ENCODE measurements at places on chromosomes 11 and 22. TPM values are rescaled to one million over a fixed set of nuclear protein-coding genes. Genes with fewer than 3 reads are reported as not detected.

Gene GSTP1
- total RNA-seq, result 743 TPM

Gene SEC14L6
- total RNA-seq, result not detected

GRCh38 chr11:46492532-46492931 is 101.0 kb upstream of the CHRM4 start:
- no peak for DNase-seq

DNA sequence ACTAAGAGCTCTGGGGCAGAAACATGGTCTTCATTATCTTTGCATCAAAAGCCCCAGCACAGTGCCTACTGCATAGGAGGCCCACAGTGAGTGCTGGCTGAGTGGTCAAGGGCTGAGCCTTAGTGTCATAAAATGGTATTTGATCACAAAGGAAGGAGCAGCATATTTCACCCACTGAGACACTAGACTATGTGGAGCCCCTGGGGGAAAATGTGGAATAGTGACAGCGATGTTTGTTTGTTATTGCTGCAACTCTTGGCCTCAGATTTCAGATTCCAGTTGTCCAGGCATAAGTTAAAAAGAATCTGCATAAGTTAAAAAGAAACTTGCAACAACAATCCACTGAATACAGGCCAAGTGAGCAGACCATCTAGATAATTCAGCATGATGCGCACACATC is 7.0 kb downstream of the KIRREL3 start:
- peak; percentile 72 for DNase-seq

DNA sequence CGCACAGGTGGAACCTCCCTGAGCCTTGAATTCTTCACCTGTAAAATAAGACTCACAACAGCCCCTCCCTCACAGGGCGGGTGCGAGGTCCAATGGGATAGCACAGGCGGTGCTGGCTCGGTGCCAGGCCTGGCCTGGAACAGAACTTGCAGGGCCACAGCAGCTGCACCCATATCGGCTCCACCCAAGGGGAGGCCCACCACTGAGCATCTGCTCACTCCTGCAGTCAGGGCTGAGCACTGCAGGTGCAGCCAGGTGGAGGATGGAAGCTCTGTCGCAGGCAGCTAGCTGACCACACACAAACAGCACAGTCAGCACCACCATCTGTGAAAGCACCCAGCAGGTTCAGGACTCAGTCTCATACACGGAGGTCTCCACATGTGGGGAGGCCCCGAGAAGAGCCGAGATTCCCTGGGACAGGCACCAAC is 19.6 kb downstream of the VPS37C start:
- DNase-seq, result no peak

Gene CRYBA4
- total RNA-seq, result not detected

DNA sequence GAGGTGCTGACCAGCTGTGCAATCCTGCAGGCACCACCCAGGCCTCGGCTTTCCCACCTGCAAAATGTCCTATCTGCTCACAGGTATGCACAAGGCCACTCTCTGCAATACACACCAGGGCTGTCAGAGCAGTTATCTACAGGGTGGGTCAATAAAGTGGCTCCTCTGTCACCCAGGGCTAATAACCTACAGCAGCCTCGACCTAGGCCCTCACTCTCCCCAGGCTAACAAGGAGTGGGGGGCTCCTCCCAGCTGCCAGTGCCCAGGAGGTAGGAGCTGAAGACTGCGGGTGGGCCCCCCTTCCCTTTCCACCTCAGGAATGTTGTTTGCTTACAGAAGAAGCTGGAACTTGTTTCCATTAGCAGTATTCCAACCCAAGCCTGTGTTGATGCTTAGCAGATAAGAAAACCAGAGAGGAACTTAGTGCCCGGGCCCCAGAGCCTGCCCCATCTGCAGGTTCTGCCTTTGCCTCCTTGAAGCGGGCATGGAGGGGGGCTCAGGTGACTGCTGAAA is 26.8 kb downstream of the MYH9 start:
- DNase-seq, result no peak

Gene TRIM48
- total RNA-seq, result not detected

- DNase-seq, result no peak
Measured at GRCh38 chr11:75262961-75263852, 22.6 kb downstream of the TPBGL start.

Gene CCDC116
- total RNA-seq, result not detected

DNA sequence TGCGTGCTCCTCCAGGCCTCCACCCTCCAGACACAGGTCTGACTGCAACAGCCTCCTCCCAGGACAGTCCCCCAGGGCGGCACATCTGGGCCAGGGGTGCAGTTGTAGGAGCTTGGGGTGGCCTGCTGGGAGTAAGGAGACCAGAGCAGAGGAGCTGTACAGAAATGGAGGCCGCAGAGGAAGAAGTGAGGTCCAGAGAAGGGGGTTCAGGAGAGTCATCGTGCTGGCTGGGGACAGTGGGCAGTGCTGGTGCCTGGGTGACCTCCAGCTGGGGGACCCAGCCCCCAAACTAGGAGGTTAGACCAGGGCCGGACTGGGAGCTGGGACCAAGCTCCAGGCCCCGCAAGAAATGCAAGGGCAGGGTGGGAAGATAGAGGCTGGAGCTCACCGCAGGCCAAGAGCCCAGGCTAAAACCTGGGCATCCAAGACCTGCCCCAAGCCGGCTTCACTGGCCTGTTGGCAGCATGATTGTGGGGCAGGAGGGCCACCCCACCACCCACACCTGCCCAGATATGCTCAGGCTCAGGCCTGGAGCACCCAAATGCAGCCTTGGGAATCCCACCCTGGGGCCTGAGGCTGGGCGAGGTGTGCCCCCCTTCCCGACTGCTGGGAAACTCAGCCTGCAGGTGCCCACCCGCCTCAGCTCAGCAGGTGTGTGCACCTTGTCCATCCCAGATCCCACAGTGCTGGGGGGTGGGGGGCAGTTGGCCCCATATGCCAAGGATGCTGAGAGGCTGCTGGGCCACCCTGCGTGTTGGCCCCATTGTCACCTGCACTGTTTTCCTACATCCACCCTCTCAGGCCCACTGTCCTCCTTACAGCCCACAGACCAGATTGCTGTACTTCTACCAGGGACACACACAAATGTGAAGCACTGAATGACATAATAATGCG is 96.9 kb downstream of the MORC2 start:
- DNase-seq, result no peak

DNA sequence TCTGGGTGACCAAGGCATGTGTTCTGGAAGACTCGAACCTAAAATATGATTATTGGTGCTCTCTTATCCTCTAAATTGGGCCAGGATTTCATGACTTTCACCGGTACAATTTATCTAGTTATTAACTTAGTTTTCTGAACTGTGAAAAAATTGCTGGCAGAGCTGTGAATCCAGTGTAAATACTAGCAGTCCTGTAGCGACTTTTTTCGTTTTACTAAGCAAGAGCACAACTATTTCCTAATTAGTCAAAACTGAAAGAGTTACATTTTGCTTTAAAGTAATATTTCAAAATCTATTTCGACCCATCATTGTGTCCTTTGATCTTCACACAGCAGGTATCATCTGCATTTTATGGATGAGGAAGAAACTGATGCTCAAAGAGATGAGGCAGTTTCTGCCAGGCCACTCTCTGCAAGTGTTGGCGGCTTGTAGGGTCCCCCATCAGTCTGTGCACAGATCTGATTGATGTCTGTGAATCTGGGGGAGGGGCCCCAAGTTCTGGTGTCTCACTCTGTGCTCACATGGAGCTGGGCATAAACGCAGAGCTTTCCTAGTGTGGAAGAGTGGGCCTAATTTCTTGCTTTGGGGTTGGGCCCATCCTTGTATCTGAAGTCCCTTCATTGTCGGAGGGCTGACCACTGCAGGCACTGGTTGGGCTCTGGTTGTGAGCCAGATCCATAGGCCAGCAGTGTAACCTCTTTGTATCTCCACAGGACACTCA is 1.4 kb upstream of the TRMT2A start:
- no peak for DNase-seq

- DNase-seq, result no peak
Measured at GRCh38 chr22:42670921-42671709, 21.9 kb upstream of the CYB5R3 start.

DNA sequence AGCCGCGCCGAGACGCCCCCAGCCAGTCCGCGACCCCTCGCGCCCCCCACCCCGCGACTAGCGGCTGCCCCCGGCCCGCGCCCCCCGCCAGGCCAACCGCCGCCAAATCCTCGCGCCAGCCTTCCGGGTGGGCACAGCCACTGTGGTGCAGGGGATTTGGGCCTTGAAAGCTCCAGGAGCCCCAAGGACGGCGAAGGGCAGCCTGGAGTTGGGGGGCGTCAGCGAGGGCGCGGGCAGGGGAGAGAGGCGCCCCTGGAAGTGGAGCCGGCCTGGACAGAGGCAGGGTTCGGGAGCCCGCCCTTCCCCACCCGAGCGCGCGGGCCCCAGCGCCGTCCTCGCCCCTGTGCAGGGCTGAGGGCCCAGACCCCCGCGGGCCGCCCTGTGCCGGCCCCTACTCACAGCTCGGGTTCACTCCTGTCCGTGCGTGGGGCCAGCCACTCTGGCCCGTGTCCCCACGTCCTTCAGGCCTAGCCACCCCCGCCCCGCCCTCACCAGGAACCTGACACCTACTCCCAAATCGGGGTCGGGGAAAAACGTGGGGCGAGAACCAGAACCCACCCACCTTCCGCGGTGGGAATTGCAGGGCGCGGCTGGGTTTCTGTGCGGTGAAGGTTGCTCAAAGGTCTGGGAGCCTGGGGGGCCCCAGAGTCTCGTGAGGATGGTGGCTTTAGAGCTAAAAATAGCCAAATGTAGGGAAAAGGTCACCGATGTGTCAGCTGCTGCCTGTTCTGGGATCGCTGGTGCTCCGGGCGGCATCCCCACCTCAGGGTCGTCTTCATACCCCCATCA is at the start of gene CPT1B:
Gene CPT1B (minus strand): TSS at position 441 of the 789 bp plus-strand sequence. CDS start 512 bp downstream, outside the sequence.
- DNase-seq, result no peak

Gene ANO5
- total RNA-seq, result not detected

- DNase-seq, result no peak
Measured at GRCh38 chr11:8728563-8728962, 46.0 kb downstream of the RPL27A start.

Gene GAL
- not detected for total RNA-seq

Gene CYTH4
- total RNA-seq, result not detected

- no peak for DNase-seq
Measured at GRCh38 chr11:13011466-13012055, 2.4 kb downstream of the RASSF10 start.
